ENCODE measurements at places on chromosomes 1 and 21. TPM values are rescaled to one million over a fixed set of nuclear protein-coding genes. Genes with fewer than 3 reads are reported as not detected.

HES4 gene
- 16.8 TPM for total RNA-seq

S100A2 gene
- 2.1 TPM for total RNA-seq

MAP3K21 gene
- 1.1 TPM for total RNA-seq

TLCD4 gene
- 0.29 TPM for total RNA-seq

ACTL8 gene
- total RNA-seq: not detected

KLHL20 gene
- 23.2 TPM for total RNA-seq

NUDT4B gene
- 40.9 TPM for total RNA-seq

TTLL10 gene
- total RNA-seq: not detected

PGLYRP4 gene
- total RNA-seq: not detected

MYOC gene
- total RNA-seq: not detected

CACNA1E gene
- total RNA-seq: not detected

AK4 gene
- 1.7 TPM for total RNA-seq

FNDC5 gene
- total RNA-seq: 0.22 TPM

KIAA0040 gene
- total RNA-seq: 0.66 TPM

C4BPB gene
- total RNA-seq: 2.4 TPM

CBS gene
- total RNA-seq: 101 TPM

TMEM125 gene
- total RNA-seq: not detected

OR2T29 gene
- not detected for total RNA-seq
